Daoy (cell line): ENCODE measurements at places on chromosomes 6 and 20.

DNA sequence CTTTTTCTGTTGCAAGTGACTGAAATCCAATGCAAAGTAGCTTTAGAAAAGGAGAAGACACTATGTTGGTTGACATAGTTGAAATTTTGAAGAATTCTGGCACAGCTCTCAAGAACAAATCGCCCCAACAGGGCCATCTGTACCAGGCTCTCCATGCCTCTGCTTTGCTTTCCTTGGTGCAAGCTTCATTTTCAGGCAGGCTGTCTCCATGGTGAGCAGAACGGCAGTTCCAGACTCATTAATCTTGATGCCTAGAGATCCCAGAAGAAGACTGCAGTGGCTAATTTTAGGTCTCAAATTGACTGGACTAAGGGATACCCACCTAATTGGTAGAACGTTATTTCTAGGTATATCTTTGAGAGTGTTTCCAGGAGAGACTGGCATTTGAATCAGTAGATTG, 950.7 kb upstream of the FLRT3 start:
- no peak for DNase-seq

DNA sequence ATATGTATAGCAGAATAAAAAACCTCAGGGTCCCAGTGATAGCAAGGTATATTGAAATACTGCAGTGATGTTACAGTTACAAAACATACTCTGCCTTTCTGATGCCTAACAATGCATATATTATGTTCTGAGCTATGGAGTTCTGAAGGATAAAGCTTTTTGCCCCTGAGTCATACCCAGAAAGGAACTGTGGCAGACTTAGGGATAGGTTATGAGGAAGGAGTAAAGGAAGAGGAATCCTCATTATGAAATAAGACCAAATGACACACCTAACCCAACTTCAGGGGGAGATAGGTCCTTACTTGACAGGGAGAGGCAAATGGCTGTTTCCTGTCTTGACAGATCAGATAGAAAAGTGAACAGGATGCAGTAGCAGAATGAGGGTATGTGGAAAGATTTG, 940.6 kb upstream of the FLRT3 start:
- DNase-seq, result no peak

DNA sequence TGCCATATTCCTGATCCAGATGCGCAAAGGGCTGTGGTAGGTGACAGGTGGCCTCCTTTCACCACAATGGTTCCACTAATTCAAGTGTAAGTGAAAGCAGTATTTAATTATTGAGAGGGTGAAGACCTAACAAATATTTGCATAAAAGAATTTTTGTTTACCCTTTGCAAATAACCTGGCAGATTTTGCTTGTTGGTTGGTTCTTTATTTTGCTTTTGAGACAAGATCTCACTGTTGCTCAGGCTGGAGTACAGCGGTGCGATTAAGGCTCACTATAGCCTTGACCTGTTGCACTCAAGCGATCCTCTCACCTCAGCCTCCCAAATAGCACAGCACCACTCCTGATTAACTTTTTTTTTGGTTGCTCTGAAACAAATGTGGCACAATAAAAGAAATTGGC, 49.2 kb downstream of the PCNA start:
- DNase-seq, result no peak

- DNase-seq, result no peak
These were observed 133.3 kb upstream of the ARMC2 start for GRCh38 chr6:108714766-108715414.

DNA sequence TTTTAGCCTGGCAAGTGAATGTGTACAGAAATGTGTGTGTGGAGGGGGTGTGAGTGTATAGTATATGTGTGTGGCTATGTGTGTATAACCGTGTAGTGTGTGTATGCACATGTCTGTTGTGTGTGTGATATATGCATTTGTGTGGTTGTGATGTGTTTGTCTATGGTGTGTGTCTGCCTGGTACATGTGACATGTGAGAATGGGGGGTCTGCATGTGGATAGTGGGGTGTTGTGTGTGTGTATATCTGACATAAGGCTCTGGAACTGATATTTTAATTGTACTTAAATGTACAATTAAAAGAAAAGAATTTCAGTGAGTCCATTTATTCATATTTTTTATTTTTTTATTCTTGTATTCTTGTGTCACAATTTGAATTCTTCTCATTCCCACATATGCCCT, 57.2 kb upstream of the CNR1 start:
- DNase-seq, result no peak

GRCh38 chr20:4490045-4490444, 231.7 kb upstream of the PRND start:
- DNase-seq, result no peak

GRCh38 chr20:36121981-36122930, 32.3 kb upstream of the EPB41L1 start:
- DNase-seq, result no peak

DNA sequence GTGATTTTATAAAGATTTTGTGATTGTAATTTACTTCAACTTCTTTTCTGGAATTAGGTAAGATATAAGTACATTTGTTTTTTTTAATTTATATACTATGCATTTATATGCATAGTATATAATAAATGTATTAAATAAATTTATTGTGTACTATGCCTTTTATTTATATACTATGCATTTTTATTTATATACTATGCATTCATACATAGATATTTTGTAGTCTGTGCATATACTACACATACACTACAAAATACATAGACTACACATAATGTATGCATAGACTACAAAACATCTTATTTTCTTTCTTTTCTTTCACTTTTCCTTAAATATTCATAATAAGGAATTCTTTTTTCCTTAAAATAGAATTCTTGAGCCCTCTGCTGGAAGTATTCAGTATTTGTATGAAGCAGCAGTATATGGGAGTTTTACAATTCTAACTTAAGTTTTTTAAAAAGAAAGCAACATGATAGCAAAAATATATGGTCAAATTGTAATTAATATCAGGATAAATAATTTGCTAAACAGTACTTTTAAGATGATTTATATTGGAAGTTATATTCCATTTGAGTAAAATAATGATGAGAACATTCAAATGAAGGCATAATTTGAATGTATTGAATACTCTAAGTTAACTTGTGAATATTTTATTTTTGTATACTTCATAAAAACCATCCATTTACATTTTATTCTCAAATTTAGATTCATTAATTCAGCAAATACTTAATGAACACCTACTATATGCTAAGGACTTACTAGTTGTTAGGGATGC, 129.3 kb downstream of the KLHL32 start:
- no peak for DNase-seq

GRCh38 chr20:37990571-37991151, 42.6 kb downstream of the TTI1 start:
- peak; percentile 95 for DNase-seq

GRCh38 chr20:20454367-20454766, 86.5 kb downstream of the INSM1 start:
- no peak for DNase-seq

DNA sequence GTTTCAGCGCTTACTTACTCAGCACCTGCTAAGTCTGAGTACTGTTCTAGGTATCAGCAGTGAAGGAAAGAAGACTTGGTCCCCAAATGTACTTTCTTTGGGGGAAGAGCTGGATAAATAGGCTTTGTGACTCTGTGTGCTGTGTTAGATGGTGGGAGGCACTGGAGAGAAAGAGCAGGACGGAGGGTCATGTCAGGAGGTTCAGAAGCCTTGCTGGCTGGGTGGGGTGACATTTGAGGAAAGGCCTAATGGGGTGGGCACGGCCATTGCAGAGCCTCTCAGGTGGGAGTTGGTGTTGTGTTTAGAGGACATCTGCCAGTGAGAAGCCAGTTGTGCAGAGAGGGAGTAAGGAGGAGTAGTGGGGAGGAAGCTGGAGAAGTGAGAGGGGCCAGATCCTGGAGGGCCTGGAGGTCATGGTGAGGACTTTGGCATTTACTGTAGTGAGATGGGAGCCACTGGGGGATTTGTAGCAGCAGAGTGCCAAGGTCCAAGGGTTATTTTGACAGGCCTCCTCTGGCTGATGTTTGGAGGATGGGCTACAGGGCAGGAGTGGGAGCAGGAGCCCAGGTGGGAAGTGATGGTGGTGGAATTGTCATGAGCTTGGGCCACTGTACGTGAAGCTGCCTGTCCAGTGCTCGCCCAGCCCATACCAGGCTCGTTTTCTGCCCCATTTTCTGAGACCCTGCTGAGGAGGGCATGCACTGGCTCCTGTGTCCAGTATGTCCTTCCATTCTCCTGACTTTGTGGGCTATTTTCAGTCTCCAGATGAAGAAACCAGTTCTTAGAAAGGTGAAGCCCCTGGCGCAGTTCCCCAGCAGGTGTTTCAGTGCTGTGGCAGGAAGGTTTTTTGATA, 886 bp downstream of the SDCBP2 start:
- DNase-seq, result no peak

- DNase-seq, result peak; percentile 75
These were observed 23.7 kb downstream of the ZNF311 start for GRCh38 chr6:28981431-28981832.

GRCh38 chr6:41967312-41968287, 26.0 kb upstream of the CCND3 start:
- no peak for DNase-seq

DNA sequence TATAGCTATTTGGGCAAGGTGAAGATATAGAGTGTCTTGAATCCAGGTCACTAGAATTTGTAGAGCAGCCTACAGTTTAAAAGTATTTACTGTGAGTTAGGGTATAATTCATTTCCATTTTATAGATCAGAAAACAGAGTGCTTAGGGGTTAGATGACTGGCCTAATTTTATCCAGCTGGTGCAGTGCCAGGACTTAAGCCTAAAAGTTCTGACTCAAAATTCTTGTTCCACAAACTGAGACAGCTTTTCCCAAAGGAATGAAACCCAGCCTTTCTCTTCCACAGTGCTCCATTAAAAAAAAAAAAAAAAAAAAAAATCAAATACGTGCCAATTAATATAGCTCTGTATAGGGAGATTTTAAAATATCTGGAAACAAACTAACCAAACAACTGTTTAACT, 441.0 kb upstream of the MARCKS start:
- DNase-seq, result no peak

DNA sequence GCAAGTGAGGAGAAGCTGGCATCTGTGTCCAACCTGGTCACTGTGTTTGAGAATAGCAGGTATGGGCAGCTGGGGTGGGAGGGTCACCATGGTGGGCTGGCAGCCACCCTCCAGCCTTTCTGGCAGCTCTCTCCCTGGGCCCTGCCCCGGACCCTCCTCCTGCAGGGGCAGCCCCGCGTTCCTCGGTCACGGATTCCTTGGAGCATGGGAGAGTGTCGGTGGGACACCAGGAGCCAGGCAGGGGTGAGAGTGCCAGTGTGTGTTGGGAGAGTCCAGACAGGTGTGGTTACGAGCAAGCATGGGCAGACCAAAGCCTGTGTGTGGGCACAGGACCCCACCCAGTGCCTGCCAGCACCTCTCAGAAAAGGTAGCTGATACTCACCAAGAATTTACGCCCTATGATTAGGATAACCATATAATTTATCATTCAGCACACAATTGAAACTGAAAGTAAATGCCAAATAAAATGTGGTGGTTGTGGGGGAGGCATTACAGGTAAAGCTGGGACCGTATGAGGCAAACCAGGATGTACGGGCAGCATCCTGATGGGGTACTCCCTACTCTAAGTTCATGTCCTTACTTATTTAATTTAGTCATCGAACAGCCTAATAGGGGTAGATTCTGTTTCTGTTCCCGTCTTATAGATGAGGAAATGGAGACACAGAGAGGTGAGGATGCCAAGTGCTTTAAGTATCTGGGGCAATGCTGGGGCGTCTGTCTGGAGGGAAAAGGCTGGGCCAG, 542 bp downstream of the FGD2 start:
- DNase-seq, result no peak

GRCh38 chr6:116029535-116029934, 31.2 kb downstream of the FRK start:
- DNase-seq, result no peak

GRCh38 chr6:43799551-43800297, 29.7 kb downstream of the VEGFA start:
- no peak for DNase-seq

GRCh38 chr6:123909989-123910388, 106.3 kb downstream of the NKAIN2 start:
- no peak for DNase-seq

- DNase-seq, result peak; percentile 79
These were observed 960 bp downstream of the ATP9A start for GRCh38 chr20:51766994-51767866.

- DNase-seq, result peak; percentile 19
These were observed 1.1 kb upstream of the SLC32A1 start for GRCh38 chr20:38723017-38723847.

GRCh38 chr6:169188475-169188874, 65.2 kb downstream of the THBS2 start:
- peak; percentile 79 for DNase-seq

- DNase-seq, result no peak
These were observed 45.2 kb upstream of the TMEM217 start for GRCh38 chr6:37303091-37303660.

DNA sequence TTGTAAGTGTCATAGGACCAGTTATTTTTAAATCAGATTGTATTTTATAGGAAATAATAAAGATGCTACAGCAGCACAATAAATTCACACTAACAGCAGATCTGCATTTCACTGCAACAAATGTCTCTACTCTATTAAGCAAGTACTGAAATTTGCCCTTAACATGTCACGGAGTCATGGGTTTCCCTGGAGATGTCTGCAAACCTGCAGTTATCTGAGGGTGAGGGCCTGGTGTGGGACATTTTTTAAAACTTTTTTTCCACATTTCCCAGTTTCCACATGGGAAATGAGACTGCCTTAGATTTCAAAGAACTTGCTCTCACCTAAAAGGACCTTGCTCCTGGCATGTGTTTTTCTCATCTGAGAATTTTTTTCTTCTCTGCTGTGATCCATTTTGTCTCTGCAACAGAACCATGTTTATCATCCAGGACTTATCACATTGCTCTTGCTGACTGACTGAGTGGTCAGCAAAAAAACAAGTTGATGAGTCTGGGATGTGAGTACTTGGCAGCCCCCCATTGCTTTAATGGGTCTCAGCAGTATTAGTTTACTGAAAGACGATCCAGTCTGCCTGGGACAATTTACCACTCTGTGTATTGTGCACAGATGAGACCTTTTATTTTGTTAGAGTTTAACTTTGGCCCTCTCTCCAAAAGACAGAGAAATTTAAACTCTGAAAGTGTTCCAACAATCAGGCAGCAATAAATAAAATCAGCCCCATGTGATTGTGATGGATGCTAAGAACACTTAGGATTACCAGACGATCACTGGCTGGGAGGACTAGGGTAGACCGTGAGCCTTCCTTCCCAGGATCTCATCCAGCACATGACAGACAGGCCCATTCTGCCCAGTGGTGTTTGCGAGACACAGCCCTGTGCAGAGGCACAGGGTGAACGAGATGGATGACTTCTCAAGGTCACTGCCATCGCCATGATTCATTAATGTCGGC, 268.8 kb downstream of the BTBD9 start:
- no peak for DNase-seq

DNA sequence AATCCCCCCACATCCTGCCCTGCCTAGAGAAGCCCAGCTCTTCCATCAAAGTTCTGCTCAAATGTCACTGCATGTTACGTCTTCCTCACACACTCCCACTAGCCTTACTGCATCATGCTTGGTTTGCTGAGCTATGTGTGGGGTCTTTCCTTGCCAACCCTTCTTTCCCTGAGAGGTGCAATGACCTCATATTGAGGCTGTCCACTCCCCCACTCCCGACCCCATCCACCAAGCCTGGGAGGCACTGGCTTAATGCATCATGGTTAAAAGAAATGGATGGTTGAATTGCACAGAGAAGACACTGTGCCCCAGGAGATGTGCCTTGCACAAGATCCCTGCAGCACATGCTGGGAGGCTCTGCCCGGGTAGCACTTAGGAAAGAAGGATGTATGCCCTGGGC, 7.7 kb upstream of the IRF4 start:
- no peak for DNase-seq
